ENCODE measurements at places on chromosomes 11 and 22.

DNA sequence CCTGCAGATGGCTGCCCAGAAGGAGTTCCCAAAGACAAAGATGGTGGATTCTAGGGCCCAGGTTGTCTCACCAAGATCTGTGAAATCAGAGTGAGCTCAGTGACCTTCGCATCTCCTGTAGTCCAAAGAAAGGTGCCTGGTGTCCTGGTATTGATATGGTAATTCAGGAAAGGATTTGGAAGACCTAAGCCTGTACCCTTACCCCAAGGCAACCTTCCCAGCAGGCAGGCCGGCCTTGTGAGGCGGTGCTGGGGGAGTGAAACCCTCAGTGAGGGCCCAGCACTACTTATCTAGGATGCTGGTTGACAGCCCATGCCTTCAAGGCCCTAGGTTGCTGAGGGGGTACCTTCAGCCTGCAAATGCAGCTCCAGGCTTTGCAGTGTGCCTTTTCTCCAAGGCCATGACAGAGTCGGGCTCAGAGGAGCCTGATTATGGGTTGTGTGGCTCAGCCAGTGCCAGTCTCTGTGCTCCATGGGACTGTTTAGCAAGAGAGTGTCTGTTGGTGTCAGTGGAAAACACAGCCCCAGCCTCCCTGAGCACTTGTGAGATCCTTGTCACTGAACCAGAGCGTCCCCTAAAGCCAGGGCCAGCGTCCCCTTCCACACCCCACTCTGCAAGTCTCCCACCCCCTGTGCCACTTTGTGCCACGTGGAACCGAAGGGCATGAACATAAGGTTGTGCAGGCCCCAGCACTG, 72.8 kb upstream of the MYOD1 start:
- DNase-seq = no peak
- H3K27me3 ChIP-seq = no peaks in the 10 kb centered on the region
- H3K36me3 ChIP-seq = no peaks in the 10 kb centered on the region
- H3K27ac ChIP-seq = no peak overlapping the region

DNA sequence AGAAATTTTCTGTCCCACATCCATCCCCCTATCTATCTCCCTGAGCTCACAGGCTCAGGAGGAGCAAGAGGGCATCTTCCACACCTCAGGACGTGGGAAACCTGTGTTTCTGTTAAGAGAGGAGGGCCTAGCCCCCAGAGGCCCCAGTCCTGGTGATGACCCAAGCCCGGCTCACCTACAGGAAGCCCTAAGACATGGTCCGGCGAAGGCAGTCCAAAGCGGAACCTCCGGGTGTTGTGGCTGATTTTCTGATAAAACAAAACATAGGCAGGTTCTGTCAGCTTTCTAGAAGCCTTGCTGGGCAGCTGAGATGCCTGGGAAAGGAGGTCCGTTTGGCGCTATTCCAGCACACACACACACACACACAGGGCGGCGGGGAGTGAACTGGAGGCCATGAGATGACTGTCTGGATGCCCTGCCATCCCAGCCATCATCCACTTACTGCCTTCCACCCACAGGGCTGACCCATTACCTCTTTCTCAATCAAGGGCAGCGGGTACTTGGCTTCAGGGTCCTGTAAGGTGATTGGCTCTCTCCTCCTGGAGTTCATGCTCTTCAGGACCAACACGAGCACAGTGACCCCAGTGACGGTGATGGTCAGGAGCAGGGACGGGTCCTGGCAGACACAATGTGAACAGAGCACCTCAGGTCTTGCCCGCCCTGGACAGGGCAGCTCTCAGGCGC, 882 bp downstream of the CYB5R2 start:
- H3K27me3 ChIP-seq = no peaks in the 10 kb centered on the region
- H3K4me3 ChIP-seq = no peak overlapping the region
- H3K27ac ChIP-seq = no peak overlapping the region
- peaks cover 6% of the 10 kb centered on the region for H3K36me3 ChIP-seq
- peaks cover 3% of the 10 kb centered on the region for H3K4me1 ChIP-seq
- DNase-seq = no peak

GRCh38 chr11:121829159-121829643, 286.8 kb downstream of the BLID start:
- no peak for DNase-seq
- no peak overlapping the region for H3K4me3 ChIP-seq
- H3K4me1 ChIP-seq = no peaks in the 10 kb centered on the region
- H3K36me3 ChIP-seq = no peaks in the 10 kb centered on the region

GRCh38 chr11:85811624-85812023, 683 bp upstream of the SYTL2 start:
- no peaks in the 10 kb centered on the region for H3K27me3 ChIP-seq
- no peak overlapping the region for H3K27ac ChIP-seq
- peak overlapping the region; percentile 55 for H3K4me3 ChIP-seq
- no peak for DNase-seq

Measured in iPS DF 6.9 (cell line).